ENCODE measurements at places on chromosomes 1 and 21.

GRCh38 chr1:230144758-230145504 is 77.9 kb downstream of the GALNT2 start:
- DNase-seq: no peak

GRCh38 chr1:110606657-110607535 is 738 bp upstream of the KCNA2 start:
- DNase-seq: no peak

DNA sequence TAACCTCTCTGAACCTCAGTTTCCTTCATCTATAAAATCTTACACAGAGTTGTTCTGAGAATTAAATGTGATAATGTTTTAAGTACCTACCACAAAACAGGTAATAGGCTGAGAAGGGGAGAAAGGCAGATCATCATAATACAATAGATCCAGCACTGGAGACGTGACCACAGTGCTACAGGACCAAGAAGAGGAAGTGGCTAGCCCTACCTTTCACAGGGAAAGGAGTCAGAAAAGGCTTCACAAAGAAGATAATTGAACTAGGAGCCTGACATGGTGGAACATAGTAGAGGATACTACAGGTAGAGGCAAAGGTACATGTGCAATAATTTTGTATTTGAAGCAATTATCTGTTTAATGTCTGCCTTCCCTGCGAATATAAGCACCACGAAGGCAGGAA is 45.1 kb downstream of the ERI3 start:
- no peak for DNase-seq

- no peak for DNase-seq
These were observed 271.5 kb upstream of the BEND5 start for GRCh38 chr1:49048188-49048587.

DNA sequence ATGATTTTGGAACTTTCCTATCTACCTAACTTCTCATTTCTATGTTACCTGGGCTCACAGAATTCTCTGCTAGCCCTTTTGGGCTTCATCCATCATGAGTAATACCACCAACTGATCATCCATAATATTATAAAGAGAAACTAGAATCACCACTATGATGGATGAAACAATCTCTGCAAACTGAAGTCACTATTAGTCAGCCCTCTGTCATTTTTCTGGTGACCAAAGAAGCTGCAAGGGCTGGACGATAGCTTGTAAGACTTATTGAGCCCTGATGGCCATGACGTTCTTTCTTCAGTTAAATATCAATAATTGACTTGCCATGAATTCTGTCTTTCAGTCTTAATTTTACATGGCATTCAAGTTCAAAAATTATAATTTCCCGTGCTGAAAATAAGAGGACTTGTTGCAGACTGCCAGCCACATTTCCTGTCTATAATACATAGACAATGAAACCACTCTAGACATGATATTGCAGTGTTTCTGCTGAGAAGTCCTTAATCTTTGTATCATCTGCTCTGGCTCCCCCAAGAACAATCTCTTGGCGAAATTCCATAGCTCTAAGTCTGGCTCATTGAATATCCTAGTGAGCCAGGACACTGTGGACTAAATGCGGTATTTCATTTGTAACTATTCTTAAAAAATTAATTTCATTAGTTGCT is 655.0 kb upstream of the CAMK1G start:
- no peak for DNase-seq

GRCh38 chr1:66013371-66013770 is 220.7 kb downstream of the PDE4B start:
- no peak for DNase-seq

DNA sequence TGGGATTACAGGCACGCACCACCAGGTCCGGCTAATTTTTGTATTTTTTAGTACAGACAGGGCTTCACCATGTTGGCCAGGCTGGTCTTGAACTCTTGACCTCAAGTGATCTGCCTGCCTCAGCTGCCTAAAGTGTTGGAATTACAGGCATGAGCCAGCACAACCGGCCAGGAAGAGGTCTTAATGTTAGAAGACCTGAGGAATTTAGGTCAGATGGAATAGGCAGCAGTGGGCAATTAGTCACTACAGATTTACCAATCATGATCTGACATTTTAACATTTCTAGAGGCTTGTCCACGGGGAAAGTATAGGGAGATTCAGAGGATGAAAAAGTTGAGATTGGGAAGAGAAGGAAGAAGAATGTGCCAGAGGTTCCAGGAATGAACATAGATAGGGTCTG is 8.9 kb upstream of the APP start:
- DNase-seq: no peak

DNA sequence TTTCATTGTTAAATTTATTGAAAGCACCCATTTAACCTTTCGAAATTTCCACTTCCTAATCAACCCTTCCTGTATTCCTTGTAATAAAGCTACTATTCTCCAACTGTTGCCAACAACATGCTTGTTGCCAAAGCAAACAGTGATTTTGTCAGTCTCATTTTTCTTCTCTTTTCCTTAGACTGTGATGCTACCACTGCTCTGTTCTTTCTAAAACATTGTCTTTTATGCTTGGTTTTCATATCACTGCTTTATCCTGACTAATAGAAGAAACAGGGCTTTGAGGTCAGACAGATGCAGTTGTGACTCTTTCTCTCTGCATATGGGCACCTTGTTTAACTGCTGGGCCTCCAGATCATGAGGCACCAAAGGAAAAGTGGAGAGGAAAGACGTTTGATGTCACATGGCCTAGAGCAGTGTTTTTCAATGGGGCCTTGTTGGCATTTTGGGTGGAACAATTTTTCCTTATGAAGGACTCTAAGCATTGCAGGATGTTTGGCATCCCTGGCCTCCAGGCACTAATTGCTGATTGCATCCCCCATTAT is 56.1 kb downstream of the HMCN1 start:
- no peak for DNase-seq

DNA sequence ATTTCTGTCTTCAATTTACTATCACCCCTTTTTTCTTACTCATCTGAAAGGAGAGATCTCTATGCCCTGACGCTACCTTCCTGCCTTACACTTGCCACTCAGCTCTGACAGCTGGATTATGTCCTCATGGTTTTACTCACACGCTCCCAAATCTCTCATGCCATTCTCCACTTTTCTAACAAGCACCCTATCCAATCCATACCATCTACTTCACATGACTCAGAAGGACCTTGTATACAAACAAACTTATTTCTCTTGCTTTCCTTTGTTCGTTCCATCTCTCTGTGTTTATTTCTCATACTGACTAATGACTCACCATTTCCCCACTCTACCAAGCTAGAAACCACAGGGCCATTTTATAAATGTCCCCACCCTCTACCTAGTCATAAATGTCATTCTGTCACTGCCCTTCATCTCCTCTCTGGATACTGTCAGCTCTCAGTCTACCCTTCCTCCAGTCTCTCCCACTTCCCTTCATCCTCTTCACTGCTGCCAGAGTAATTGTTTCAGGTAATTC is 87.3 kb downstream of the USP24 start:
- no peak for DNase-seq

GRCh38 chr1:109229531-109230127 is 15.9 kb downstream of the SARS1 start:
- DNase-seq: no peak

GRCh38 chr1:206727981-206728696 is 42.4 kb upstream of the IL19 start:
- DNase-seq: no peak

DNA sequence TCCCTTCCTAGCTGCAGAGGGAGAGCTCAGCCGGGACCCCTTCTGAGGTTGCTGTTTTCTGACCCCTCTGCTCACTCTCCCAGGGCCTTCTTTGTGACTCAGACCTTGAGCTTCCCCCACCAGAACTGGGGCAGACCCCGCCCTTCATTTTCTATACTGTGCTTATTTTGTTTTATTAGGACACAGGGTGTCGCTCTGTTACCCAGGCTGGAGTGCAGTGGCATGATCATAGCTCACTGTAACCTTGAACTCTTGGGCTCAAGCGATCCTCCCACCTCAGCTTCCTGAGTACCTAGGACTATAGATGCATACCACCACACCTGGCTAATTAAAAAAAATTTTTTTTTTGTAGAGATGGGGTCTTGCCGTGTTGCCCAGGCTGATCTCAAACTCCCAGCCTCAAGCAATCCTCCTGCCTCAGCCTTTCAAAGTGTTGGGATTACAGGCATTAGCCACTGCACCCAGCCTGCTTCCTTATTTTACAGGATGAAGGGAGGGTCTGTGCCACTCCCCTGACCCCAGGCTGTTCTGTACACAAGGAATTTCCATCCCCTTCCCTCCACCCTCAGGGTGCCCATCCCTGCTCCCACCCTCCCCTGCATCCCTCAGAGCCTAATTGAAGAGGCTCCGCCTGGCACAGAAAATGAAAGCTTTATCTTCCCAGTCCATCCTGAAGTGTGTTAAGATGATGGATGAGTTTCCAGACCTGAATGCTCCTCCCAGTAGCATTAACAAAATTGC is 195.2 kb upstream of the POU3F1 start:
- DNase-seq: no peak

DNA sequence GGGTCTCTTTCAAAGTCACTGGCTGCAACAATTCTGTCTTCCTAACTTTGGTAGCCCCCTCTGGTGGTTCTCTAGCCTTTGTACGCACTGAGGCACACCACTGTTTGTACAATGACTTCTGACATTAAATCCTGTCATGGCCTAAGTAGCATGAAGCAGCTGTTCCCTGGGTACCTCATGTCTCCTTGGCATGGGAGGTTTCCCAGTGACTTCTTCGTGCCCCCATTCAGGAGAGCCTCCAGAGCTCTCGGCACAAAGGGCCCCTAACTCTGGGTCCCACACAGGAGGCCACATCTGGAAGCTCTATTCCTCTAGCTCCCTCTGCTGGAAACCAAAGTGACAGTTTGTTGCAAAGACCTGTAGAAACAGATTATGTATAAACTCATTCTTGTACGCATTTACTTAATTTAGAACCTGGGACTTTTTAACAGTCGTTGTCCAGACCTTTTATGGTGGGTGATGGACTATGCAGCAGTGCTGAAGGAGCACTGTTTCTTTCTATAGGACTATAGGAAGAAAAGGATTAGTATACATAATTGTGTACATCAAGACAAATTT is 13.4 kb downstream of the SWT1 start:
- no peak for DNase-seq

- DNase-seq: no peak
These were observed at the start of gene DMBX1 for GRCh38 chr1:46489638-46490405. Gene DMBX1 (plus strand): TSS chr1:46489836. CDS start chr1:46507011, 17,175 bp downstream.

DNA sequence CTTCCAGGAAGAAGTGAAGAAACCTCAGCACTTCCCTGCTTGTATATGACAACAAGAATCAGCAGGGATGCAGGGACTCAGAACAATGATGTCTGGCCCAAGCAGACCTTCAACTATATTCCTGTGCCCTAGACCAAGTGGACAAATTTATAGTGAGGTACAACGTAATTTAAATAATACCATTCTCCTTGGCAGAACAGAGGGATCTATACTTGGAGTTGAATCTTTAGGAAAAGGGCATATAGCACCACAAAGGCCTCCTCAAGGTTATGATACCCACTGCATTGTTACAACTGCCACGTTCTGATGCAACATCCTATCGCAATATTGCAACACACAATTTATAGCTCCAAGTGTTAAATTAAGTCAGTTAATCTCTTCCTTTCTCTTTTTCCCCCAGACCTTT is 29.1 kb upstream of the GFI1 start:
- no peak for DNase-seq

DNA sequence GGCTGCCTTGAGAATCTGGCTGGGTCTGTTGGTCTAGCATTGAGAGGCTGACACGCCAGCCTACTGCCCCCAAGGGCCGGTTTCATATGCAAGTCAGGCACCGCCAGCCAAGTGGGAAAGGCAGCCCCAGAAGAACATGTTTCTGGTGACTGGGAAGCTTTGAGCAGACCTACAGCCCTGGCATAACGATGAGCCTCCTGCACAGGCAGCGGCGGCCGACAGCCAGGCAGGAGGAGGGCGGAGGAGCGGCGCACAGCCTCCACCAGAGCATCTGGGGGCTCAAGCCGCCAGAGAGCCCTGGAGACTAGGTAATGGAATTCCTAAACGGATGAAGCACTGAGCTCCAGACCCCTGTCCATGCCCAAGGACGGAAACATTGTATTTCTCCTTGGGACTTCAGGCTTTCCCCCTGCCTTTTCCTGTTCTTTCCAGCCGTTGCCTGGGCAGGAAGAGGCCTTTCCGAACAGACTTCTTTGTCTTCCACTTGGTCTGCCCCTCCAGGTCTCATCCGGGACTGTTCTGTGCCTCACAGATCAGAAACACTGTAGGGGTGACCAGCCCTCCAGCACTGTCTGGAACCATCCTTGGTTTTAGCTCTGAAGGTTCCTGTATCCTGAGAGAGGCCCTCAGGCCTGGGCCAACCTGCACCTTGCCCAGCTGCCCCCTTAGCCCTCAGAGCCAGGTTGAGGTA is 59.5 kb downstream of the IRF2BP2 start:
- no peak for DNase-seq

GRCh38 chr1:220013497-220013896 is 32.8 kb downstream of the EPRS1 start:
- DNase-seq: no peak

- DNase-seq: no peak
These were observed 220.5 kb downstream of the CAMTA1 start for GRCh38 chr1:7005762-7006161.

DNA sequence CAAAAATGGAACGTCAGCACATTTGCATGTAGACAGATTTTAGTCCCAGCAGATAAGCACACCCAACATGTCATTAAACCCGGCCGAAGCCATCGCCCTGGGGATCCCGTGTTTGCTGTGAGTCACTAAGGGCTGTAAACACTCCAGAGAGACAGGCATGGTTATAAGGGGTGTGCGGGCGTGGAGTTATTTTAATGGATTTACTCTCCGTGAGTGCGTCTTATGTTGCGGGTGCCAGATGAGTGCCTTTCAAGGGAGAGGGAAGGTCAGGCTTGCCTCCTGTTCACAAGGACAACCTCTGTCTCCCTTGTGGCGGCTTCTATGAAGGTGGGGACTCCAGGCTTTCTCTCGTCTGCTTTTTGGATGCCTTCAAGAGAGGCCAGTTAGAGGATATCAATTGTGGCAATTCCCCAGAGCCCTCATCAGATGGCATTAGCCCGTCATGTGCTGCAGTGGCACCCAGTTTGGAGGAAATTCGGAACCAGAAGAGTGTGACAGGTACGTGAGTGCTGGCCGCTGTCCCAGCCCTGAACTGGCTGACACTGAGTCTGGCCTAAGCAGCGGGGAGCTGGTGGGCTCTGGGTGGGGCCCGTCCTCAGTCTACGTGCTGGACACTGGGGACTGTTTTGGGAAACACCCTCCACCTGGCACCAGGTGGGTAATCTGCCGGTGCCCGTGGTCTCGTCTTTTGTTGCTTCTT is 223.8 kb upstream of the TMEM51 start:
- no peak for DNase-seq

GRCh38 chr1:61491497-61491896 is 233.4 kb downstream of the TM2D1 start:
- DNase-seq: no peak

GRCh38 chr1:26357121-26357602 is 3.2 kb upstream of the CRYBG2 start:
- DNase-seq: peak; percentile 86

Data from epithelial cell of prostate (primary cell).